ENCODE measurements at places on chromosomes 1 and 21.

DNA sequence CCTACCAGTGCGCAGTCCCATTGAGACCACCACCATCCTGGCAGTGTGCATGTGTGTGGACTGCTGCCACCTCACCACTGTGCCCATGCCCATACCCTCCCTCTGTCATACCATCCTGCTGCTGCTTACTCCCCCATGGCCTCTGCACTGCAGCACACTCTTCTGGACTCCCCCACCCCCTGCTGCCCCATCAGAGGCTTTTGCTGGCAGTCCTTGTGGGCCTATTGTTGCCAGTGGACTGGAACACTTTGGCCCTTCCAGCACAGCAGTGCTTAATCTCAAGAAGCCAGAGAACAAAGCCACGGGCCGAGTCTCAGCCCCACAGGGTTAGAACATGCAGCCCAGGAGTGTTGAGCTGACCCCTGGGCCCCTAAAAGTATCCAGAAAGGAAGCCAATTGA, 41.9 kb upstream of the IVNS1ABP start:
- no peak for DNase-seq

GRCh38 chr1:205417870-205418635, 3.8 kb downstream of the LEMD1 start:
- DNase-seq = no peak

DNA sequence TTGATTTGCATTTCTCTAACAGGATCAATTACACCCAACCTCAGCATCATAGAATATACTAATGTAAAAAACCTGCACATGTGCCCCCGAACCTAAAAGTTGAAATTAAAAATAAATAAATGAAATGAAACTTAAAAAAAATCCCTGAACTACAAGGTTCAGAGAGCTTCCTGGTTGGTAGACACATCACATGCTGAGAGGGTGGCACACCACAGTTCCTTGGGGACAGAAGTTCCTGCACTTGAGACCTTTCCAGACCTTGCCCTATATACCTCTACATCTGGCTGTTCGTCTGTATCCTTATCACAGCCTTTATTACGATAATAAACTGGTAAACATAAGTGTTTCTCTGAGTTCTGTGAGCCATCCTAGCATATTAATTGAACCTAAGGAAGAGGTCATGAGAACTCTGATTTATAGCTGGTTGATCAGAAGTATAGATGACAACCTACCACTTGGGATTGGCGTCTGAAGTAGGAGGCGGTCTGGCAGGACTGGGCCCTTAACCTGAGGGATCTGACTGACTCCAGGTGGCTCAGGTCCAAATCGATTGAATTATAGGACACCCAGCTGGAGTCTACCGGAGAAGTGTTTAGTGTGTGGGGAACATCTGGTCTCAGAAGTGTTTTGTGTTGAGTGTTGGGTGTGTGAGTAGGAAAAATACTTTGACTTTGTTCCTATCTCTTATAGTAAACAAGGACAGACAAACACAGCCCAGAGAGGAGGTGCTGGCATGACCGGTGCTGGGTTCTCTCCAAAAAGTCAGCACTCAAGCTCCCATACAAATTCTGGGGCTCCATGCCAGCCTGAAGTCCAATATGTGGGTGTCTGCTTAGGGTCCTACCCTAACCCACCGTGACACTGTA, 19.0 kb downstream of the C1orf115 start:
- no peak for DNase-seq

GRCh38 chr1:63322944-63323864, 837 bp downstream of the FOXD3 start:
- DNase-seq = peak; percentile 38

DNA sequence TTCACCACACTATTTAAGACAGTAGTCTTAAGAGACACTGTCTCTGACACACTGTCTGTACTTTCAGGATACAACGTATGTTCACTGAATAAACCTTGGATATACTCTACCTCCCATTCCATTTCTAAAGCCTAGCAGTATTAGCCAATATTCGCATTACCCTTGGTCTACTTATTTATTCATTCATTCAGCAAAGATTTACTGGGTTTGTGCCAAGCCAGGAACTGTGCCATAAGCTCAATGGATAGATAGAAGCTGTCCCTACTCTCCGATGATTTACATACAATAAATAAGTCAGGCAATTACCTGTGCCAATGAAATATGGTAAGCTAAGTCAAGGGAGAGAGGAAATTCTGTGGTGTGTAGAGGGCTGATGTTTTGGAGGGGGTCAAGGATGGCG, 195.2 kb upstream of the RAB4A start:
- no peak for DNase-seq

- no peak for DNase-seq
Observed at GRCh38 chr1:17742583-17742982, 12.6 kb upstream of the ACTL8 start.

- DNase-seq = no peak
Observed at GRCh38 chr1:4546911-4547310, 107.5 kb upstream of the AJAP1 start.

DNA sequence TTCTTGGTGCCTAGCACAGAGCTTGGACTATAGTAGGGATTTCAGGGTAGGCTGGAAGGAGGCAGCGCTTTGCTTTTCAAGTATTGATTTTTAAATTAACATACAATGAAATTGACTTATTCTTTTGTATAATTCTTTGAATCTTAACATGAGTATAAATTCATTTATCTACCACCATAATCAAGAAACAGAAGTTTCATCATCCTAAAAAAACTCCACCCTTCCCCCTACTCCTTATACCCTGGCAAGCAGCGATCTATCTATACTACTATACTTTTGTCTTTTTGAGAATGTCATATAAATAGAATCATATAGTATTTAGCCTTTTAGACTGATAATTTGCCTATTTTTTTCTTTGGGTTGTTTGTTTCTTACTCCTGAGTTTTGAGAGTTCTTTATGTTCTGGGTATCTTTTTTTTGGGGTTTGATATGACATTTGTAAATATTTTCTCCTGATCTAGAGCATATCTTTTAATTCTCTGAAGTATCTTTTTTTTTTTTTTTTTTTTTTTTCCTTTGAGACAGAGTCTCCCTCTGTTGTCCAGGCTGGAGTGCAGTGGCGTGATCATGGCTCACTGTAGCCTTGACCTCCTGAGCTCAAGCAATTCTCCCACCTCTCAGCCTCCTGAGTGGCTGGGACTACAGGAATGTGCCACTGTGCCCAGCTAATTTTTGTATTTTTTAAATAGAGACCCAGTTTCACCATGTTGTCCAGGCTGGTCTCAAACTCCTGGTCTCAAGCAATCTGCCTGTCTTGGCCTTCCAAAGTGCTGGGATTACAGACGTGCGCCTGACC, 6.4 kb downstream of the RPS6KC1 start:
- DNase-seq = no peak

- no peak for DNase-seq
Observed at GRCh38 chr1:228453614-228454013, 33.6 kb upstream of the RNF187 start.

GRCh38 chr1:235077571-235078479, 50.8 kb downstream of the TOMM20 start:
- DNase-seq = no peak

GRCh38 chr1:905071-905749, 18.5 kb upstream of the SAMD11 start:
- no peak for DNase-seq

DNA sequence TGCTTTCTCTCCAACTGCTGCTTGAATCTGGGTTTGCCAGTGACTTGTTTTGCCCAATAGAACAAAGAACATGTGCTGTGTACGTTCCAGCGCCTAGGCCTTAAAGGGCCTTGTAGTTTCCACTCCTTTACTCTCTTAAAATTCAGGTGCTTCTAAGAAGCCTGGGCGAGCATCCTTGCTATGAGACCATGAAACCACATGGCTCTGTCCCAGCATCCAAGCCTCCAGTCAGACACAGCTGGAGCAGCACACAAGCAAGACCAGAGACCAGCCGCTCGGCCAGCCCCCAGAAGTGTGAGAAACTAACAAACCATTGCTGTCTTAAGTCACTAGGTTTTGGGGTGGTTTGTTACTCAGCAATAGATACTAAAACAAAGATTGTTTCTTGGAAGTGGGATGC, 15.1 kb downstream of the PLEKHO1 start:
- no peak for DNase-seq

Data from Caco-2 (cell line).